ENCODE measurements at places on chromosomes 11 and 22. TPM values are rescaled to one million over a fixed set of nuclear protein-coding genes. Genes with fewer than 3 reads are reported as not detected.
A peak's percentile ranks its signal among the peaks of the same experiment; 100 is the strongest.

RAG1 gene
- 1.3 TPM for total RNA-seq

KIF18A gene
- total RNA-seq = 2.4 TPM

MRPL11 gene
- total RNA-seq = 32.7 TPM

CRYBB2 gene
- not detected for total RNA-seq

DNA sequence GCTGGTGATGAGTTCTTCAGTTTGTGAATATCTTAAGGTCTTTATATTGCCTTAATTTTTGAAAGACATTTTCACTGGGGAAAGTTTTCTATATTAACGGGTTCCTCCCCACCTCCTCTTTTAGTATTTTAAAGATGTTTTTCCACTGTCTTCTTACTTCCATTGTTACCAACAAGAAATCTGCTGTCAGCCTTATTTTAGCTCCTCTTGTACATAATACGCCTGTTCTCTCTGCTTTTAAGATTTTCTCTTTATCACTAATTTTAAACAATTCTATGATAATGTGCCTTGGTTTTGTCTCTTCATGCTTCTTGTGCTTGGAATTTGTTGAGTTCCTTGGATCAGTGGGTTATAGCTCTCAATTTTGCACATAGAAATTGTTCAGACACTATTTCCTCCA lies 280.4 kb downstream of the DCDC1 start:
- no peaks in the 10 kb centered on the region for H3K4me1 ChIP-seq
- no peaks in the 10 kb centered on the region for H3K36me3 ChIP-seq
- no peaks in the 10 kb centered on the region for H3K27me3 ChIP-seq
- no peak overlapping the region for H3K4me3 ChIP-seq

DNA sequence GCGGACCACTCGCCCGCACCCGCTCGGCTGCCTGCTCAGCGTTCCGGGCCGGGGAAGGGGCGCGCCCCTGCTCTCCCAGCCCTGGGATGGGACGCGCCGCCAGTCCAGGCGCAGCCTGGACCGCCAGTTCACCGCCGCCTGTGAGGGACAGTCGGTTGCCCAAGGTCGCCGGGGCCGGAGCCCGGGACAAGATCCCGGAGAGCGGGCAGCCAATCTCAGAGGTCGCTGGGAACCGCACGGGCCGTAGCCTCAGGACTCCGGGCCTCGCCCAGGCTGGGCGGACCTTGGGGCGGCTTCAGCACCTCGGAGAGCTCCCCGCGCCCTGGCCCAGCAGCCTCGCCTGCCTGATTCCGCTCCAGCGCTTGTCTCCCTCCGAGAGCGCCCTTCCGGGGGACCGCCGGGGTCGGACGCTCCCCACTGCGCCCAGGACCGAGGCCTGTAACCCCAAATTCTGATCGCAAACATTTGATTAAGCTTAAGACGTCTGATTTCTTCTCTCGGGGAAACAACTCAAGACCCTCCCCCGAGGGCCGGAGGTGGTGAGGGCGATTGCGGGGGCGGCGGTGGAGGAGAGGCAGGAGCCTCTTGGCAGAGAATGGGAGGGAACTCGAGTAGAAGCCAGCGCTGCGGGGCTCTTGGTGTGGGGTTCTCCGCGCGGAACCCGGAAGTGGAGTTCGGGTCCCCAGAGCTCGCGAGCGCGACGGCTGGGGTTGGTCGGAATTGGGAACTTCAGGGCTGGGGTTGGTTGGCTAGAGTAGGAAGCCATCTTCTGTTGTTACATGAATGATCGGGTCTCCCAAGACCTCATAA lies 1.1 kb upstream of the CHRM4 start:
- H3K4me1 ChIP-seq = peaks cover 34% of the 10 kb centered on the region
- peaks cover 12% of the 10 kb centered on the region for H3K36me3 ChIP-seq
- no peak overlapping the region for H3K27ac ChIP-seq
- DNase-seq = peak; percentile 89
- H3K4me3 ChIP-seq = peak overlapping the region; percentile 46

DNA sequence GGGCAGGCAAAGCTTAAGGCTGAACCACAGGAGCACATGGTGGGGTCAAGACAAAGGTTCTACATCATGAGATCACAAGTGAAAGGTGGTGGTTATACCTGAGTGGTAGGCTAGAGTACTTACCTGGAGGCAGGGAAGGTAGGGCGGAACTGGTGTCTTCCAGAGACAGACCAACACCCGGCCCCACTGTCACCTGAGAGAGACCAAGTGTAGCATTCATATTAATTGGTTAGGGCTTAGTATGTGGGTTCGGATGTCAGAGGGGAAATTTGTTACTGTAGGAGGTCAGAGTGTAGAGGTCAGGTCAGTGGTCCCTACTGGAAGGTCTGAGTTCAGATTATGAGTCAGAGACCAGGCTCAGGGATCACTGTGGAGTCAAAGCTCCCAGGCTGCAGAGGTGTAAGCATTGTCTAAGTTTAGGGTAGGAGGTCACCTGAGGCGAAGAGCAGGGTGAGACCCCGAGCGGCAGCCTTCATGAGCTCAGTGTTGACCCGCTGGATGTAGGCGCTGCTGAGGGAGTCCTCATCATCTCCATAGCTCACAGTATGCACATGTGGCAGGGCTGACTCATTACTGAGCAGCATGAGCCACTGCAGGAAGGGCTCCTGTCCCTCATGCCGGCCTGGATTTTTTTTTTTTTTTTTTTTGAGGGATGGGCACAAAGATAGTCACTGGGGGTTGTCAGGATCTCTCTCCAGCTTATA lies 3.2 kb downstream of the TPP1 start:
- peaks cover 35% of the 10 kb centered on the region for H3K4me1 ChIP-seq
- no peak for DNase-seq
- H3K4me3 ChIP-seq = no peak overlapping the region
- H3K27me3 ChIP-seq = no peaks in the 10 kb centered on the region
- H3K27ac ChIP-seq = no peak overlapping the region
- H3K36me3 ChIP-seq = peaks cover 38% of the 10 kb centered on the region

GRCh38 chr22:32822179-32822877 lies 20.8 kb downstream of the TIMP3 start:
- H3K4me1 ChIP-seq = peaks cover 93% of the 10 kb centered on the region
- peaks cover 39% of the 10 kb centered on the region for H3K36me3 ChIP-seq
- H3K4me3 ChIP-seq = no peak overlapping the region
- H3K27me3 ChIP-seq = no peaks in the 10 kb centered on the region
- H3K27ac ChIP-seq = no peak overlapping the region
- no peak for DNase-seq

DNA sequence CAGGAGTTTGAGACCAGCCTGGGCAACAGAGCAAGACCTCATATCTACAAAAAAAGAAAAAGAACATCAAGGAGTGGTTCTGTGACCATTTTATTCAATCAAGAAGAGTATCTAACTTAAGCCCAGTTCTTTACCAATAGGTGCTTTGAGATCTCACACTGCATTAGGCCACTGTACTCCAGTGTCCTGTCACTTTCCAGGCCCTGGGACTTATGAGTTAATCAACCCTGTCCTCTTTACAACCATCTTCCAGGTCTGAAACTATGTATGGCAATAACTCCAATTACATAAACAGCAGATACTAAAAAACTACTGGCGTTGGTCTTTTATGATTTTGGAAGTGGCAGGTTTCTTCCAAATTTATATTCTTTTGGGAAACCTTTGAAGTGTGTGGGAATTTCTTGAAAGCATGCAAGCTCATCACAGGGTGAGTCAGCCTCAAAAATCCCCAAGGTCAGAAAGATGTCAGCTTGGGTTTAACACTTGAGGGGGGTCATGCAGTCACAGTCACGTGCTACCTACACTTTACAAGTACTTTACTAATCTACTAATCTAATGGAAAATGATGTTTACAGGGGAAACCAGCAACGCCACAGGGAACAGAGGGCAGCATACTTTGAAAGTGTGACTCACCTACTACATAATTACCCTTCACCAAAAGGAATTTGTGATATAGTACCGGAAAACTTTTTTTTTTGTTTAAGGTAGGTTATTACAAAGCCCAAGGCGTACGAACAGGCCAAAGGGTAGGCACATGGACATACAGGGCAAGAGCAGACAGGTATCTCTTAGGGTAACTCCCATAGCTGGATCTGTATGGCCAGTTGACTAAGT lies 15.6 kb downstream of the PISD start:
- peaks cover 59% of the 10 kb centered on the region for H3K36me3 ChIP-seq
- DNase-seq = no peak
- no peak overlapping the region for H3K4me3 ChIP-seq
- peaks cover 25% of the 10 kb centered on the region for H3K4me1 ChIP-seq
- no peaks in the 10 kb centered on the region for H3K27me3 ChIP-seq

- peaks cover 8% of the 10 kb centered on the region for H3K27me3 ChIP-seq
- H3K4me1 ChIP-seq = peaks cover 11% of the 10 kb centered on the region
- no peak overlapping the region for H3K27ac ChIP-seq
- no peaks in the 10 kb centered on the region for H3K36me3 ChIP-seq
These were observed 14.7 kb upstream of the LRRC32 start for GRCh38 chr11:76685237-76685636.

- H3K27me3 ChIP-seq = no peaks in the 10 kb centered on the region
- peaks cover 76% of the 10 kb centered on the region for H3K4me1 ChIP-seq
- H3K4me3 ChIP-seq = peak within 1 kb of the TSS; percentile 98
- DNase-seq = peak; percentile 90
- peaks cover 4% of the 10 kb centered on the region for H3K36me3 ChIP-seq
These were observed at the start of gene AHNAK for GRCh38 chr11:62546244-62546928. AHNAK (minus strand) TSS chr11:62546806; CDS start chr11:62536098, 10,708 bp downstream.

DNA sequence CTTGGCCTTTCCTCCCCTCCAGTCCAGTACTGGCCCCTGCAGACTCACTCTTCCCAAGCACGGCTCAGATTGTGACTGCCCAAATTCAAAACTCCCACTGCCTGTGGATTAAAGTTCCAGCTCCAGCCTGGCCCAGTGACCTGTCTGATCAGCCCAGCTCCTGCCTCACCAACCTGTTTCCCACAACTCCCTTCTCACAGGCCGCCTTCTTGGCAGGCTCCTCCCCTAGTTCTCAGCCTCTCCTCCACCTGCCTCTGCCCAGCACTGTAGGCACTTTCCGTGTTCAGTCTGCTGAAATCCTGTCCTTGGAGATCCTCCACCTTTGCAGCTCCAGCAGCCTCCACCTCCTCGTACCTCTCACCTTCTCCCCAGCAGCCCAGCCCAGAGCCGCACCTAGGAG lies 68.6 kb downstream of the MICAL2 start:
- no peaks in the 10 kb centered on the region for H3K27me3 ChIP-seq
- peak; percentile 72 for DNase-seq
- peaks cover 56% of the 10 kb centered on the region for H3K4me1 ChIP-seq

DNA sequence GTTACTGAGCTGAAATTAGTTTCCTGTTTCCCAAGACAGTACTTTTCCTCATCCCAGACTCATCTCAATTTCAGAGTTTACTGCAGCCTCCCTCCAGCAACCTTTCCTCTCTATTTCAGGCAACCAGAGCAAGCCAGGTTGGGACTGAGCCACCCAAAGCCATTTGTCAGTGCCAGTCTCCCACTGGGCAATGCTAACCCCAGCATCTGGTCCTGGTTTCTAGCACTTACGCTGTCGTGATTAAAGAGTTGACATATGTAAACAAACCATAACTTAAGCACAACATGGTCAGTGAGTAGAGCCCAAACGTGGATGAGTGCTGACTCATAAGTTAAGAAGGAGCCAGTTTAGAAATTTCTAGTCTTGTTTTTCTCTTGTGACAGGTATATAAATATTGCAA lies 119.6 kb upstream of the BLID start:
- H3K4me1 ChIP-seq = no peaks in the 10 kb centered on the region
- DNase-seq = no peak
- H3K4me3 ChIP-seq = no peak overlapping the region
- no peak overlapping the region for H3K27ac ChIP-seq

- H3K27me3 ChIP-seq = no peaks in the 10 kb centered on the region
- H3K27ac ChIP-seq = no peak overlapping the region
- no peaks in the 10 kb centered on the region for H3K36me3 ChIP-seq
These were observed 24.8 kb downstream of the FSHB start for GRCh38 chr11:30255637-30256036.

- no peaks in the 10 kb centered on the region for H3K27me3 ChIP-seq
- no peak overlapping the region for H3K4me3 ChIP-seq
- peaks cover 15% of the 10 kb centered on the region for H3K4me1 ChIP-seq
These were observed 61.1 kb upstream of the TNRC6B start for GRCh38 chr22:40116496-40117200.

GRCh38 chr11:61964058-61964665 lies 3.3 kb downstream of the FTH1 start:
- no peak for DNase-seq
- H3K4me3 ChIP-seq = peak overlapping the region; percentile 98
- H3K4me1 ChIP-seq = peaks cover 67% of the 10 kb centered on the region
- peaks cover 42% of the 10 kb centered on the region for H3K36me3 ChIP-seq

- H3K36me3 ChIP-seq = no peaks in the 10 kb centered on the region
- peaks cover 49% of the 10 kb centered on the region for H3K27me3 ChIP-seq
- H3K4me3 ChIP-seq = no peak overlapping the region
- DNase-seq = no peak
These were observed 536.5 kb downstream of the NTM start for GRCh38 chr11:131906963-131907362.

GRCh38 chr11:78961247-78961646 lies 386.6 kb upstream of the NARS2 start:
- peak; percentile 48 for DNase-seq

DNA sequence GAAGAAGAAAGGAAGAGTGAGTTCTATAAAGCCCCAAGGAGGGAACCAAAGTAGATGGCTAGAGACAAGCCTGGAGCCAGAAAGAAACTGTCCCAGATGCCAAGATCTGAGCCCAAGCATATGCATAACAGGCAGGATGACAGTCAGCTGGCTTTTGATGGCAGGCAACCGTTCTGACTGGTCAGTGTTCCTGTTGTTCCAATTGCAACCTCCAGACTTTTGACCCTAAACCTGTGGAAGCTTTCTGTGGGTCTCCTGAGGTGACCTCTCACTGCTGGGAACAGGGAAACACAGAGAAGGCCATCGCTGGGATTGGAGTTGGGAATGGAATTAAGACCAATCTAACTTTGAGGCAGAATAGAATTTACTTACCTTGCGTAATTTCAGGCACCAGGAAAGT lies 21.6 kb upstream of the NNMT start:
- H3K4me3 ChIP-seq = no peak overlapping the region
- H3K4me1 ChIP-seq = no peaks in the 10 kb centered on the region
- no peaks in the 10 kb centered on the region for H3K27me3 ChIP-seq

DNA sequence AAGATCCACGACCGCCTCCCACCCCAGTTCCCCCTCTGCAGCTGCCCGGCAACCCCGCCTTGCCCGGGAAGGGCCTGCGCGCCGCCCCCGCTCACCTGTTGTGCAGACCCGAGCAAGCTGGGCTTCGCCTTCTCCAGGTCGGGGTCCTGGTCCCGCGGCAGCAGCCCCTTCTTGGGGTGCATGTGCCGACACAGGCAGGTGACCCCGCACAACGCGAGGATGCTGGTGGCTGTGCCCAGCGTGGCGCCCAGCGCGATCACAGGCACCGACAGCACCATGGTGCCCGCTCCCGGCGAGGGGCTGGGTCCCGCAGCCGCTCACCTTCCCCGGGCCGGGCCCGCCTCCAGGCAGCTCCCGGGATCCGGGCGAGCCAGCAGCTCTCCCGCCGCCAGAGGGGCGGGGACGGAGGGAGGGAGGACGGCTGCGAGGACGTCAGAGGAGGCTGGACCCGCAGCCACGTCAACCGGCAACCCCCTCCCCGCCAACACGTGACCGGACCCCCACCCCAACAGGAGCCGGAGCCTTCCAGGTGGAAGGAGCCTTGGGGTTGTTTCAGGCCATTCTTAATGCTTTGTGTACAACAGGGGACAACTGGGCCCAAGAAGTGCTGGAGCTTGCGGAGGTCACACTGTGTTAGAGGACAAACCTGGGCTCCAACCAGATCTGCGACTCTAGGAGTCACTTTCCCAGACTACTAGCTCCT lies at the start of gene SYT13:
Gene SYT13, minus strand, starts transcription at position 412 of the 703 bp plus-strand sequence. Its CDS starts 134 bp downstream, at position 278.
- no peak within 1 kb of the TSS for H3K27ac ChIP-seq
- H3K36me3 ChIP-seq = no peaks in the 10 kb centered on the region
- peak within 1 kb of the TSS; percentile 6 for H3K4me3 ChIP-seq
- no peak for DNase-seq

- no peak for DNase-seq
- no peaks in the 10 kb centered on the region for H3K27me3 ChIP-seq
- no peak overlapping the region for H3K4me3 ChIP-seq
- no peaks in the 10 kb centered on the region for H3K36me3 ChIP-seq
These were observed 41.8 kb downstream of the TXN2 start for GRCh38 chr22:36439481-36440271.

All from lower lobe of right lung (tissue), 2 donors.